ENCODE measurements at places on chromosomes 5 and 9. TPM values are rescaled to one million over a fixed set of nuclear protein-coding genes. Genes with fewer than 3 reads are reported as not detected.

DNA sequence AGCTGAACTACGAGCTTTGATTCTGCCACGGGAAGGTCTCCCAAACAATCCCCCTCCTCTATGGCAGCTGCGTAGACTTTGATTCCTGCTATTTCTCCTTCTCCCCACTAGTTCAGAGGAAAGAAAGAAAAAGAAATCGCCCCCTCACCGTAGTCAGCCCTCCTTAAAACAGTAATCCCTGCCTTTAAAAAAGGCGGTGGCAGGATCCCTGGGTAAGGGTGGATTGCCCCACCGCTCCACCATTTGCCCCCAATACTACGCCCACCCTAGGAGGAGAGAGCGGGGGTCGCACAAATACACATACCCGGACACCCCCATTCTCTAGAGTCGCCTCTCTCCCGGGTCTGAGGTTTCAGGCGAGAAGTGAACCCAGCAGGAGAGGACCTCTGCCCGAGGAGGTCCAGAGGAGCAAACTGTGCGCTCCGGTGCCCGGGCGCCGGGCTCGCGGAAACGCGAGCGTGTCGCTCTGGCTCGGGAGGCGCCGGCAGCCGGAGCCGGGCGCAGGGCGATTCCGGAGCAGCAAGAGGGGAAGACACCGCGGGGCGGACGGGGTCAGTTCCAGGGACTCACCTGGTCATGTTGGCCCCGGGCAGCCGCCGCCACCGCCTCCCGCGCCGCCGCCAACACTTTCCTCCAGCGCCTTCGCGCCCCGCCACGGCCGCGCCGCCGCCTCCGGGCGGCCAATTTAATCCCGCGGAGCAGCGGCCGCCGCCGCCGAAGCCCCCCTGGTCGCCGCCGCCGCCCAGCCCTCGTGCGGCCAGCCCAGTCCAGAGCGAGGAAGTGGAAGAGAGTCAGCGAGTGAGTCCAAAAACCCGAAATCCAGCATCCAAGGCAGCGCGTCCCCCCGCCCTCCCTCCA lies 1057.7 kb upstream of the DMAC1 start:
- H3K4me1 ChIP-seq: no peaks in the 10 kb centered on the region
- DNase-seq: no peak
- H3K36me3 ChIP-seq: no peaks in the 10 kb centered on the region

DNA sequence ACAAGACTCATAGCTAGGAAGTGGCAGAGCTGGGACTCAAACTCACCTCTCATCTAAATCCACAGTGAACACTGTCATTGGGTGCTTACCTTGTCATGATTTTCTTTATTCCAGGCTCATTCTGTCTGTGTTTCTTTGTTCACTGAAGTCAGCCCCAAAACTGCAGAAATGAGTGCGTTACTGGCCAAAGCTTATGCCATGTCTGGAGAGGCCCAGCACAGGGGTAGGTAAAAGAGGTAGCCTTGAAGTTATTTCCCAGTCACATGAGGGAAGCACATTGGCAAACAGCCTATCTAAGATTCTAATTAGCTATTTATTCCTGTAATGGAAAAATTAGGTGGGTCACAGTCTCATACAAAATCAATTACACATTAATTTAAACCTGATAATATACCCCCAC lies 29.8 kb downstream of the TTC23L start:
- DNase-seq: no peak
- H3K36me3 ChIP-seq: no peaks in the 10 kb centered on the region
- no peaks in the 10 kb centered on the region for H3K4me1 ChIP-seq
- H3K27me3 ChIP-seq: no peaks in the 10 kb centered on the region
- no peak overlapping the region for H3K27ac ChIP-seq
- H3K4me3 ChIP-seq: no peak overlapping the region

DNA sequence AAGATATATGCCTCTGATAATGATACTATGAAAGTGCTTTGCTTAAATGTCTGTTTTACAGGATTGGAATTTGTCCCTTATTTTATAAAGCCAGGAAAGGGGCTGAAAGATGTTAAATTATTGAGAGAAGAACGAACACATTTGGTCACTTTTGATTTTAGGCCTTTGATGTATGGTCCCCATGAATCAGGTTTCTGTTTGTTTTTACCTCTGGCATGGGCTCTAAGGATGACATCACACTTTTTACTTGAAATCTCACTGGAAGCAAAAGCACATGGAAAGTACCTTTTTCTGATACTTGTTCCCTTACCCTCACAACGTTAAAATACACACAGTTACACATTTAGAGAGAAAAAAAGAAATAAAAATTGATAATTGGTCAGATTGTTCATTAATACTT lies 6.9 kb downstream of the OTULIN start:
- H3K27ac ChIP-seq: peak overlapping the region; percentile 0
- H3K4me1 ChIP-seq: peaks cover 35% of the 10 kb centered on the region
- no peak overlapping the region for H3K4me3 ChIP-seq
- H3K36me3 ChIP-seq: no peaks in the 10 kb centered on the region
- DNase-seq: no peak

DNA sequence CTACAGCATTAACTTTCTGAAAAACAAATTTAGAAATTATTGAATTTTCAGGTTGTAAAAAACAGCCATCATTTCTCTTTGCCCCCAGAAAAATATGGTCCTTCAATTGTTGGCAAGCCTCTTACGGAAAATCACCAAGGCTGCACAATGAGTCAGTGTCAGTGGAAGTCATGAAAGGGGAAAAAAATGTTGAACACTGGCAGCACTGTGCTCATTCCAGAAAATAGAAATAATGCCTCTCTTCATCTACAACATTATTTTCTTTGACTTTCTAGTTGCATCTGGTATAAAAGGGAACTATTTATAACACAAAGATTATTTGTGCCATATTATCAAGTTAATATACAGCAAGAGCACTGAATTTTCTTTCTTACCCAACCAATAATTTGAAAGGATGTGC lies 26.7 kb upstream of the STK32A start:
- no peak overlapping the region for H3K4me3 ChIP-seq
- no peak overlapping the region for H3K27ac ChIP-seq
- H3K27me3 ChIP-seq: no peaks in the 10 kb centered on the region
- no peak for DNase-seq

The PCDHA13 gene
- not detected for total RNA-seq

GRCh38 chr5:134462761-134463160 lies 51.1 kb upstream of the CDKN2AIPNL start:
- H3K4me3 ChIP-seq: no peak overlapping the region
- no peaks in the 10 kb centered on the region for H3K36me3 ChIP-seq
- H3K27ac ChIP-seq: no peak overlapping the region
- peaks cover 8% of the 10 kb centered on the region for H3K4me1 ChIP-seq

GRCh38 chr5:125848751-125849150 lies 574.5 kb upstream of the GRAMD2B start:
- no peaks in the 10 kb centered on the region for H3K4me1 ChIP-seq
- H3K27me3 ChIP-seq: no peaks in the 10 kb centered on the region
- no peaks in the 10 kb centered on the region for H3K36me3 ChIP-seq

- no peaks in the 10 kb centered on the region for H3K36me3 ChIP-seq
- no peaks in the 10 kb centered on the region for H3K4me1 ChIP-seq
- no peak for DNase-seq
- no peaks in the 10 kb centered on the region for H3K27me3 ChIP-seq
- no peak overlapping the region for H3K27ac ChIP-seq
These were observed 6.5 kb downstream of the EFCAB9 start for GRCh38 chr5:172200476-172200875.

DNA sequence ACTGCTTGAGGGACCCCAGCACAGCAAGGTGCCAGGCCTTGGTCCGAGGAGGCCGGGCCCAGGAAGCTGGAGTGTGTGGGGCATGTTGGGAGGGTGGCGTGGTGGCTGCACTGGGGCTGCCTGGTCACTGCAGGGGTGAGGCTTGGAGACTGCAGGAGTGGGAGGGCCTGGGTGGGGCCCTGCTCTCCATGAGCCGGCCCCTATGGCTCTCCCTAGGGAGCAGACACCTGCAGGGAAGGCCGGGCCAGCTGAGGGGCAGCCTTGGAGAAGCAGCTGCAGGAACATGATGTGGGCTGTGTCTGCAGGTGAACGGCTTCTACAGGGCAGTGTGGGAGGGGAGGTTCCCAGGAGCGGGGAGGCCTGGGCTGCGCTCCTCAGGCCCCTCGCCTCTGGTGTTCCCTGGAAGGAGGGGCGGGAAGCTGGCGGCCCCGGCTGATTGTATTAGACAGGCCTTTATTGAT lies 41.7 kb upstream of the TMEM250 start:
- H3K27ac ChIP-seq: no peak overlapping the region
- DNase-seq: no peak
- H3K4me1 ChIP-seq: no peaks in the 10 kb centered on the region
- no peak overlapping the region for H3K4me3 ChIP-seq
- no peaks in the 10 kb centered on the region for H3K36me3 ChIP-seq

- no peaks in the 10 kb centered on the region for H3K36me3 ChIP-seq
- H3K4me1 ChIP-seq: no peaks in the 10 kb centered on the region
- H3K27me3 ChIP-seq: no peaks in the 10 kb centered on the region
- H3K4me3 ChIP-seq: no peak overlapping the region
- H3K27ac ChIP-seq: no peak overlapping the region
- no peak for DNase-seq
These were observed 467.3 kb downstream of the DNAH5 start for GRCh38 chr5:13477118-13477737.

The AQP3 gene
- 62.1 TPM for total RNA-seq

- no peak for DNase-seq
- no peak overlapping the region for H3K4me3 ChIP-seq
- peaks cover 79% of the 10 kb centered on the region for H3K4me1 ChIP-seq
- no peak overlapping the region for H3K27ac ChIP-seq
These were observed 54.3 kb downstream of the PIK3R1 start for GRCh38 chr5:68269820-68270219.

- H3K4me3 ChIP-seq: no peak overlapping the region
- no peaks in the 10 kb centered on the region for H3K4me1 ChIP-seq
- H3K27ac ChIP-seq: no peak overlapping the region
- no peaks in the 10 kb centered on the region for H3K27me3 ChIP-seq
These were observed 28.0 kb upstream of the NFIL3 start for GRCh38 chr9:91451431-91452270.

The FGD3 gene
- total RNA-seq: 341 TPM

DNA sequence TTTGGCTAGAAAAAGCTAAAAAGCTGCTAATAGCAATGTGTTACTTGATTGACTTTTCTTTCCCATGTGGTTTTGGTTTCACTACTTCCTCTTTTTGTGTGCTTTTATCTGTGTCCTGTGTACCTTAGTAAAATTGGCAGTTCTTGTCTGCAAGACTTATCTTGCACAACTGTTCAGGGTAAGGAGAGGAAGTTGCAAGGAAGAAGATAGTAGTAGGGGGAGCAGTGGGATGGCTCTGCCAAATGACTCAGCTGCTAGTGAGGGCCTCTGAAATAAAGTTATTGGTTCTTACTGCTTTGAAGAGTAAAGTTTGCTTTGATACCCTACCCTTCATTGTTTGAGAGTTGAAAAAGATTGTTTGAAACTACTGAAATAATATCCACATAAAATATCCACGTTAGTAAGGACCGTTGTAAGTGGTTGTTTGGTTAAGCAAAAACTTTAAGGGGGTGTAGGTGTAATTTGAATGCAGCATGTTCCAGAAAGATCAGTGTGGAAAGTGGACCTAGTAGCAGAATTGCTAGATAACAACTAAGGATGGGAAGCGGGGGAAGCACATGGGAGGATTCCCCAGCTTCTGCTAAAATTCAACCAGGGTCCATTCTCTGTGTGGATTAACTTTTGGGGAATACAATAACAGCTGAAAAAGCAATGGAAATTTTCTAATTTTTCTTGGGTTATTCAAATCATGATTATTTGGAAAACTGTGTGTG lies 123.5 kb downstream of the SCAMP1 start:
- H3K4me1 ChIP-seq: peaks cover 4% of the 10 kb centered on the region
- H3K4me3 ChIP-seq: no peak overlapping the region
- H3K36me3 ChIP-seq: no peaks in the 10 kb centered on the region
- H3K27me3 ChIP-seq: no peaks in the 10 kb centered on the region

The F12 gene
- total RNA-seq: not detected

The BNC2 gene
- total RNA-seq: not detected

The CD14 gene
- 8.8 TPM for total RNA-seq

The THBS4 gene
- 0.78 TPM for total RNA-seq

- no peaks in the 10 kb centered on the region for H3K27me3 ChIP-seq
- no peak overlapping the region for H3K4me3 ChIP-seq
- no peak overlapping the region for H3K27ac ChIP-seq
- no peaks in the 10 kb centered on the region for H3K36me3 ChIP-seq
These were observed 256.3 kb downstream of the KIAA0825 start for GRCh38 chr5:94361832-94362796.

DNA sequence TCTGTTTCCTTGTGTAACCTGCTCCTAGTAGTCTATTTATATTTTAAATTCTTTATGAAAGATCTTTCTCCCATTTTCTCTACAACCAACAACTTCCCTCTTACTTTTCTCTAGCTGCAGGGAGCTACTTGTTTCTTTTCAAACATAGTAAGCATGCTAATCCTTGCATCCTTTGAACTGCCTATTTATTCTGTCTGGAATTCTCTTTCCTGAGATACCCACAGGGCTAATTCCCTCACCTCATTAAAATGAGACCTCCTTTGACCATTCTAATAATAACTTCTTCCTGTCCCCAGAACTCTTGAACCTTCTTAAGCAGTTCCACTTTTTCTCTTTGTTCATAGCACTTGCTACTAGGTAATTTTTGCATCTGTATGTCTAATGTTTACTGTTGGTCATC lies 620.6 kb upstream of the CDH18 start:
- no peaks in the 10 kb centered on the region for H3K36me3 ChIP-seq
- no peak overlapping the region for H3K27ac ChIP-seq
- no peak for DNase-seq
- no peak overlapping the region for H3K4me3 ChIP-seq
- no peaks in the 10 kb centered on the region for H3K4me1 ChIP-seq

DNA sequence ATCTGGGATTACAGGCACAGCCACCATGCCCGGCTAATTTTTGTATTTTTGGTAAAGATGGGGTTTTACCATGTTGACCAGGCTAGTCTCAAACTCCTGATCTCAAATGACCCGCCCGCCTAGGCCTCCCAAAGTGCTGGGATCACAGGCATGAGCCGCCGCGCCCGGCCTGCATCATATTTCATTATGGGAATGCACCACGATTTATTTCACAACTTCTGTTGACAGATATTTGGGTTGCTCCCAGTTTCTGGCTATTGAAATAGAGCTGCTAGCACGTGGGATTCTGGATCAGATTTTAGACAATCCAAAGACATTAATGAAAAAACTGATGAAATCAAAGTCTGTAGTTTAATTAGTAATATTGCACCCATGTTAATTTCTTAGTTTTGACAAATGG lies 48.4 kb upstream of the FUBP3 start:
- no peak overlapping the region for H3K4me3 ChIP-seq
- H3K27ac ChIP-seq: no peak overlapping the region
- no peaks in the 10 kb centered on the region for H3K36me3 ChIP-seq
- H3K27me3 ChIP-seq: no peaks in the 10 kb centered on the region
- DNase-seq: no peak

The F2RL1 gene
- 0.48 TPM for total RNA-seq

The MOB3B gene
- total RNA-seq: 0.67 TPM

The TLX3 gene
- not detected for total RNA-seq

GRCh38 chr9:115628426-115628825 lies 510.5 kb upstream of the TNC start:
- H3K4me1 ChIP-seq: no peaks in the 10 kb centered on the region
- H3K4me3 ChIP-seq: no peak overlapping the region
- no peak overlapping the region for H3K27ac ChIP-seq
- no peaks in the 10 kb centered on the region for H3K27me3 ChIP-seq
- no peaks in the 10 kb centered on the region for H3K36me3 ChIP-seq

- H3K4me3 ChIP-seq: no peak overlapping the region
- H3K27ac ChIP-seq: no peak overlapping the region
- no peaks in the 10 kb centered on the region for H3K4me1 ChIP-seq
- H3K36me3 ChIP-seq: no peaks in the 10 kb centered on the region
- DNase-seq: no peak
These were observed 66.8 kb downstream of the ARL15 start for GRCh38 chr5:54243483-54244080.

The SHB gene
- 0.29 TPM for total RNA-seq

The IL4 gene
- not detected for total RNA-seq

The AJM1 gene
- total RNA-seq: 0.84 TPM
